ENCODE measurements at places on chromosomes 16 and 17. TPM values are rescaled to one million over a fixed set of nuclear protein-coding genes. Genes with fewer than 3 reads are reported as not detected.

DNA sequence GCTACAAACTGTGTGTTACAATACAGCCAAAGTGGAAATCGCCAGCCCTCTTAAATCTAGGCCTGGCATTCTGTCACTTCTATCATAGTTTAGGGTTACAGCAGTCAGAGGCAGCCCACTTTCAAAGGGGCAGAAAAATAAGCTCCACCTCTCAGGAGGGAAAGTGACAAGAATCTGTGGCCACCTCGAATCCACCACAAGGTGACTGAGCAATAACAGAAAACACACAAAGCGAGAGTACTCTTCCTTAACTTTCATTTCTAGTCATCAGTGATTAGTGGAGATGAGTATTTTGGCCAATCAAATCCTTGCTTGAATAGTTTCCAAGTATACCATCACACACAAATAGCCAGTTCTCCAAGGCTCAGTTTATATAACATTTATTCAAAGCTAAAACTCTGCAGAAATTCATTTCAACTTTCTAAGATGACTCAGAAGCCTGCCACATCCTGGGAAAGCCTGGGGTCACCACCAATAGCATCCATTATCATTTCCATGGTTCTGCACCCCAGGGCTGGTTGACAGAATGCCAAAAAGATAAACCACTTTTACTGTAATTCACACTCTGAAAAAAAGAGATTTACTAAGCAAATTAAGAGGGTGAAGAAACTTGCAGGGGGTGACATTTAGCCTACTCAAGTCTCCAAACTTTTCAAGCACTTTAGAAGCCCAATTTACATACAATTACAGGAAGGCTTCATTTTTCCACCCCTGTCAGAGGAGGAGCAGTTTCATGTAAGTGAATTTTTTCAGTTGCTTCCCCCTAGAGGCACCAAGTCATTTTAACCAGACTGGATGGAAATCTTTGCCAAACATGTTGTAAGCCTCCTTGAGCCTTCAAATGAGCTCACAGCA lies 66.8 kb downstream of the SALL1 start:
- H3K4me1 ChIP-seq: no peaks in the 10 kb centered on the region
- no peaks in the 10 kb centered on the region for H3K36me3 ChIP-seq
- H3K27ac ChIP-seq: no peak overlapping the region
- H3K4me3 ChIP-seq: no peak overlapping the region
- no peaks in the 10 kb centered on the region for H3K27me3 ChIP-seq

GALR2 gene
- total RNA-seq: 6.4 TPM

DNA sequence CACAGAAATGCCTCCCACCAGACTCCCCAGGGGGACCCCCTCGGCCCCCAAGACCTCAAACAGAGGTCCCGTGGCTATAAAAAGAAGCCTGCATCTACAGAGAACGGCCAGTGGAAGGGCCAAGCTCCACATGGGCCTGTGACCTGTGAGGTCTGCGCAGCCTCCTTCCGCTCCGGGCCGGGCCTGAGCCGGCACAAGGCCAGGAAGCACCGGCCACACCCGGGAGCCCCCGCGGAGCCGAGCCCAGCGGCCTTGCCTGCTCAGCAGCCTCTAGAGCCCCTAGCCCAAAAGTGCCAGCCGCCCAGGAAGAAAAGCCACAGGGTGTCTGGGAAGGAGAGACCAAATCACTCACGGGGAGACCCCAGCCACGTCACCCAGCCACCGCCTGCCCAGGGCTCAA lies 18.3 kb upstream of the ZFPM1 start:
- no peak for DNase-seq
- peaks cover 36% of the 10 kb centered on the region for H3K27me3 ChIP-seq
- no peak overlapping the region for H3K27ac ChIP-seq
- H3K4me3 ChIP-seq: no peak overlapping the region
- H3K36me3 ChIP-seq: no peaks in the 10 kb centered on the region
- H3K4me1 ChIP-seq: peaks cover 21% of the 10 kb centered on the region

GRCh38 chr17:64115822-64116534 lies 14.0 kb downstream of the ERN1 start:
- H3K4me1 ChIP-seq: peaks cover 2% of the 10 kb centered on the region
- H3K36me3 ChIP-seq: no peaks in the 10 kb centered on the region
- H3K4me3 ChIP-seq: no peak overlapping the region
- no peak overlapping the region for H3K27ac ChIP-seq
- no peak for DNase-seq
- no peaks in the 10 kb centered on the region for H3K27me3 ChIP-seq

GRCh38 chr16:57825298-57826044 lies 23.2 kb upstream of the KIFC3 start:
- no peak overlapping the region for H3K4me3 ChIP-seq
- H3K27me3 ChIP-seq: no peaks in the 10 kb centered on the region
- H3K4me1 ChIP-seq: no peaks in the 10 kb centered on the region

DNA sequence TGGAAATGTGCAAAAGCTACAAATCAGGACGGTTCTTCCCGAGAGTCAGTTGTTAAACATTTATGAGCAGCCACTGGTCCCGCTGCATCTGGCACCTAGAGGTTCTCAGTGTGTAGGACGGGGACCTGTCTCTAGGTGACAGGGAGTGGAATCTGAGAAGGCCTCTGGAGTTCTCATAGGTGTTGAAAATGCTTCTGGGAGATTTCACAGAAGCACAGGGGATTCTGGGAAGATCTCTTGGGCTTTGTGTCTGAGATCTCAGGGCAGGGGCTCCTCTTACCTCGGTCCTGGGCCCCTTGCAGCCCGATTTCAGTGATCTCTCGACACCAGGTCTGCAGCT lies 8.9 kb downstream of the ALOX15 start:
- H3K4me3 ChIP-seq: no peak overlapping the region
- H3K27ac ChIP-seq: no peak overlapping the region
- no peak for DNase-seq
- H3K27me3 ChIP-seq: peaks cover 36% of the 10 kb centered on the region
- H3K36me3 ChIP-seq: no peaks in the 10 kb centered on the region

All from sigmoid colon (tissue), 7 donors.